ENCODE measurements at places on chromosomes 16 and 17. TPM values are rescaled to one million over a fixed set of nuclear protein-coding genes. Genes with fewer than 3 reads are reported as not detected.
A peak's percentile ranks its signal among the peaks of the same experiment; 100 is the strongest.

DNA sequence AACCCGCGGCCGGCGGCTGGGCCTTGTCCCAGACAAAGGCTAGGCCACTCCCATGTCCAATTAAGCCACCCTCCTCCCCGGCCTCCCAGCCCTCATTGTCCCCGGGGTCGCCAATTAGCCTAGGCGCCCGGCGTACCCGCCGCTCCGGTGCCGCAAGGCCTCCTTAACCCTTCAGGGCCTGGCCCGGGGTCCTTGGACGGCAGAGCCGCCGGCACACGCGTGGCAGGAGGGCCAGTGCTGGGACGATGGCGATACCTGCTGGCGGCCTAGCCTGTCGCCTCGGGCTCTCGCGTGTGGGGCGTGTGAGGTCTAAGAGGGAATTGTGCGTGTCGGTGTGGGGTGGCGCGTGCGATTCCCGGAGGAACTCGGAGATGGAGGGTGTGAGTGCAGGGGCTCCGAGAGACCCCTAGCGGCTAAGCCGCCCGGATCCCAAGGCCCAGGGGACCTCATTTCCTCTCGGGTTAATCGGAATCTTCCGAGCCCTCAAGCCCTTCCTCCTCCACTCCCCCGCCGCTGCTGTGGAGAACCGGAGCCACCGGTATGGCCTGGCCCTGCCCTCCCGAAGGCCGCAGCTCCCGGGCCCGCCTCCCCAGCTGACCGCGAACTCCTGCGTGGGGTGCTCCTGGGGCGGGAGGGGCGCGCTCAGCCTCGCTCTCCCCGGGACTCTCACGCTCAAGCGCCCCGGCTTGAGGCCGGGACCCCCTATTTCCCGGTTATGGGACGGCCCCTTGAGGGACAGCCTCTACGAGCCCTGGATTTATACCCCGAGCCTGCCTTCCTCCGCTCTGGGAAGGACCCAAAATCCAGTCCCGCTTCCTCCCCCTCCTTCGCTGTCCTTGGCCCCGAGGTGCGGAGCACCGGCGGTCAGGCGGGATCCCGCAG lies 11.9 kb downstream of the TBX2 start:
- DNase-seq: peak; percentile 81

DNA sequence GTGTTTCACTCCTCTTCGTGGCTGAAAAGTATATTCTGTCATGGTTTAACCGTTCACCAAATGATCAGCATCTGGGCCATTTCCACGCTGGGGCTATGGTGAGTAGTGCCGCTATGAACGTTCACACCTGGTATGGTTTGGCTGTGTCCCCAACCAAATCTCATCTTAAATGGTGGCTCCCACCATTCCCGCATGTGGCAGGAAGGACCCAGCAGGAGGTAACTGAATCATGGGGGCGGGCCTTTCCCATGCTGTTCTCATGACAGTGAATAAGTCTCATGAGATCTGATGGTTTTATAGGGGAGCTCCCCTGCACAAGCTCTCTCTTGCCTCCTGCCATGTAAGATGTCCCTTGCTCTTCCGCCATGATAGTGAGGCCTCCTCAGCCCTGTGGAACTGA lies 45.7 kb upstream of the ZNF469 start:
- no peak for DNase-seq

GRCh38 chr16:47779201-47780016 lies 318.3 kb downstream of the PHKB start:
- DNase-seq: peak; percentile 1

- peak; percentile 89 for DNase-seq
Measured at GRCh38 chr16:1042866-1043265, 29.7 kb upstream of the SSTR5 start.

The LGALS9B gene
- not detected for polyA plus RNA-seq

Data from muscle of leg (tissue), 16 donors.